ENCODE measurements at places on chromosomes 5 and 9. TPM values are rescaled to one million over a fixed set of nuclear protein-coding genes. Genes with fewer than 3 reads are reported as not detected.

DNA sequence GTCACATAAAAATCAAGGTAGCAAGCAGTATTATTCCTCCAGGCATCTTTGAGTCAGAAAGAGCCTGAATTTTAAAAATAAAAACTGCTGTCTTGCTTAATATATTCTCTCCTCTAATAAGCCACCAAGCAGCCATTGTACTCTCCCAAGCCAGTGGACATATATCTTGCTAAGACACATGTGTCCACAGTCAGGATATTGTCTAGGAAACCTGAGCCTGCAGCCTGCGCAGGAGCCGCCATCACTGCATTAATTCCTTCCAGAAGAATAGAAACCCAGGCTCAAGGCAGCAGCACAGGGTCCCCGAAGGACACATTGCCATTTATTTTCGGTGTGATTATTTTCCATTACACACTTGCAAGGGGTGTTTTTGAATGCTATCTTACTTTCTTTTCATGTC is 345.3 kb downstream of the ARHGEF28 start:
- DNase-seq: no peak

The NTRK2 gene
- 1.6 TPM for total RNA-seq

The SDHA gene
- 157 TPM for total RNA-seq

DNA sequence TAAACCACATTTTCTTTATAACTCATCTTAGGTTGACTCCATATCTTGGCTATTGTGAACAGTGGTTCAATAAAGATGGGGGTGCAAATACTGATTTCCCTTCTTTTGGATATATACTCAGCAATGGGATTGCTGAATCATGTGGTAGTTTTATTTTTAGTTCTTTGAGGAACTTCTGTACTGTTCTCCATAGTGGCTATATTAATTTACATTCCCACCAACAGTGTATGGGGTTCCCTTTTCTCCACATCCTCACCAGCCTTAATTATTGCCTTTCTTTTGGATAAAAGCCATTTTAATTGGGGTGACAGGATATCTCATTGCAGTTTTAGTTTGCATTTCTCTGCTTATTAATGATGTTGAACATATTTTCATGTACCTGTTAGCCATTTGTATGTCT is 107.7 kb upstream of the EQTN start:
- DNase-seq: no peak

DNA sequence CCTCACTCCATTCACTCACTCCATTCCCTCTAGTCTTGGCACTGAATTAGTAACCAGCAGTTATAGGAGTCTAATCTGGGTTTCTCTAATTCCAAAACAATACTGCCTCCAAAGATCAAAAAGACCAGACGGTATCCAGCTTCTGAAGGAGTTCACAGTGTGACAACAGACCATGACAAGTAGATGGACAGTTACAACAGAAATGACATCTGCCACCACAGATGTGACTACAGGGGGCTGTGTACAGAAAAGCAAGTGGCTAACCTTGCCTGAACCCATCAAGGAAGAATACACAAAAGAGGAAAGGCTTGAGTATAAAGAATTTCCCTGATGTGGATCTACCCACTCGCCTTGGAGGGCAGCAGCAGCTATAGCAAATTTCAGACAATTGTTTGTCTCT is 112.4 kb downstream of the ACTL7B start:
- no peak for DNase-seq

GRCh38 chr9:21316860-21317259 is 11.7 kb upstream of the IFNA5 start:
- no peak for DNase-seq

The ACSL6 gene
- 34.0 TPM for total RNA-seq

GRCh38 chr5:135887881-135888614 is 7.6 kb downstream of the IL9 start:
- no peak for DNase-seq

DNA sequence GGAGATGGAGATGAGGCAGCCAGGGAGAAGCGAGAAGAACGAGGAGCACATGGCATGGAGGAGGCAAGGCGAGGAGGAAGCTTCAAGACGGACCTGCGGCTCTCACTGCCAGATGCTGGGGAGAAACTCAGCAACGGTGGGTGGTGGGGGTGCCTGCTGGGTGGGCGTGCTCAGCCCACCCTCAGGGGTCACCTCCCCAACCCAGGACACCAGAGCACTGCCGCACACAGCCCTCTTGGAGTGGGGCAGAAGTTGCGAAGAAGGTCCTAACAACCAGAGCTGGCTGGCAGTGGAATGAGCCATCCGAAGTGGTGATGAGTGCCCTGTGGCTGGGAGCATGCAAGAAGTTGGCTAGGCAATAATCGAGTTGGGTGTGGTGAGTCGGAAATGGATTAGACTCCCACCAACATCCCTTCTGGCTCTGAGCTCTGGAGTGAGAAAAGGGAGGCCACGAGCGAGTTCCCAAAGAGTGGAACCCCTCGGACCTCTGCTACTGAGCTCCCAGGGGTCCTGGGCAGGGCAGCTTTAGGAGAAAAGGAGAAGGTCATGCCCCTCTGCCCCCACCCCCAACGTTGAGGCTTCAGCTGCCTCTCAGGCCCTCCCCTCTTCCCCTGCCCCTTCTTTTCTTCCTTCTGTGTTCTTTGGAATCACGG is 212.7 kb upstream of the MVB12B start:
- no peak for DNase-seq

GRCh38 chr9:76932265-76932664 is 26.4 kb upstream of the PRUNE2 start:
- no peak for DNase-seq

Data from activated T-helper 2 cell treated with anti-CD3 and anti-CD28 coated beads, Interferon-gamma antibody, Interleukin-2, Interleukin-4, amounts not matched to agents 10 μg/mL and 5 μg/mL and 100 μg/mL, durations not matched to agents 14 hours and 24 hours and 36 hours (primary cell).